GM18507 (cell line): ENCODE measurements at places on chromosomes 6 and 20.

DNA sequence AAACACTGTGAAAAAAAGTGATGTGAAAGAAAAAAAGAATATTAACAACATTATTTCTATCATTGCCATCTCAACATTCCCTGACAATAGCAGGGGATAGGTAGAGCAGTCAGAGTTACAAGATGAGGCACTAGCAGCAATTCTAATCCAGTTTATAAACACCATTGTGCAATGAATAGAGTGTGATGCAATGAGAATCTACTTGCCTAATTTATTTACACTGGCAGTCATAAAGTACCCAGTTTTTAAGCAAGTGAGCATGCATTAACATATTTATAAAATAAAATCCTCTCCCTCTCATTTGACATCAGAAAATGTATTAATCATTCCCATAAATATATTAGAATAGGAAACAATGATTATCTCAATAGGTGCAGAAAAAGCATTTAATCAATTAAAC is 2.5 kb upstream of the MANEA start:
- DNase-seq = no peak

DNA sequence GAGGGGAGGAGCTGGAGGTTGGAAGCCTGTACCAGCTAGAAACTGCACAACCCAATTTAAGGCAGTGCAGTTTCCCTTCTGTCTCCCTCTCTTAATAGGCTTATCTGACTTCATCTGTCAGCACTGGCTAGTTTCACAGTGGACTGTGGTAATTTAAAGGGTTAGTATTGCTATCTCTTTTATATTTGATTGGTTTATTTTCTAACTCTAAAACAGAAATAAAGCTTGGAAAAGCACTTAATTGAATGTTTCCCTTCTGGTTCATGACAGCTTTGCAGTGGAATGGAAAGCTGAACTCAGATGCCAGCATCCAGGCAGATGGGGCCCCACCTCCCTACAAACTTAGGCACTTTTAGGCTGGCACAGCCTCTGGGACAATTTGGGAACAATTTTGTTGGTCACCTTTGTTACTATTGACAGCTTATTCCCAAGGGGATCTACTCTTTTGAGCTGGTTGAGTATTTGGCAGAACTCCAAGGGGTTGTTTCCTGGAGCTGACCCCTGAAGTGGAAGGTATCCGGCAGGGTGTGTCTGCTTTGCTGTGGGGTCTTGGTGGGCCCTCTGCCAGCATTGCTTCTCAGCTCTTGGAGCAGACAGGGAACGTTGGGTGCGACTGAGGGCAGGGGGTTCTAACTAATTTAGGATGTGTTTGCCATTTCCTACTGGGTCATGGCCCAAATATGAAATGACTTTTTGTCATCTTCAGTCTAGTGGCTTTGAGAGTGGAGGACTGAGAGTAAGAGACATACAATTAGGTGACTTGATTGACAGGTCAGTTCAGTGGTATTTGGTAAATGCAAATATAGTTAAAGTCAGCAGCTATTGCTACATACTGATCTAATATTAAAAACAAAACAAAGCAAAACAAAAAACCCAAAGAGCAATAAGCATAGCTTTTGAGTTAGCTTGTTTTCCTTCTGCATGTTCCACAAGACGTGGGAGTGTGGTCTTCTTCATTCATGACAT is 9.3 kb downstream of the SH3BGRL2 start:
- no peak for DNase-seq

DNA sequence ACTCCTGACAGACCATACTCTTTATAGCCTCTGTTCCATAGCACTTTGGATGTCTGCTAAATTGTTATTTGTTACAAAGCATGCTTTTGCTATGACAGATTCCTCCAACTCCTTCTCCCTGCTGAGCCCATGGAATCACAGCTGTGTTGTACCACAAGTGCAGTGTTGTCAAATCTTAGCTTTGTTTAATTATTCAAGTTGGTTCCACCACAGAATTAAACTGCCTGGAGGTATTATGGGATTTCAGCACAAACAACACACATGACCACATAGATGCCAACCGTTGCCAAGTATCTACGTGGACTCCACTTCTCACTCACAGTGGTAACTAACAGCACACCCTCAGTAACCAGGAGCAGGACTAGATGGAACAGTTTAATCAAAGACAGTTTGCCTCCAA is 32.7 kb upstream of the MARCKS start:
- no peak for DNase-seq

DNA sequence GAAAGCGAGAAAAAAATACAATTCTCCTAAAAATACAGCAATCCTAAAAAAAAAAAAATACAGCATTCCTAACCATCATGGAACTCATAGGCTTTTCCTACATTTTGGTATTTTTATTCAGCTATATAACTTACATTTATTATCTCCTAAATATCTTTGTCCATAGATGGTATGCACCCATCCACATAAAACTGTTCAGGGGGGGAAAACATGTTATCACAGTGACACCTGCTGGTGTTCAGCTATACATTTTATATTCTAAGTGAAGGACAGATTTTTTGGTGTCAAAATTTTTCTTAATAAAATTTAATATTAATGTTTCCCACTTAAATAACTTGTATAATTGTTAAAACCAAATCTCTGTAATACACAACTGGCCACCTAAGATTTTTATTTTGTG is 58.0 kb downstream of the BLOC1S5 start:
- DNase-seq = peak; percentile 7

GRCh38 chr20:33830371-33830770 is 19.2 kb downstream of the CHMP4B start:
- DNase-seq = no peak

DNA sequence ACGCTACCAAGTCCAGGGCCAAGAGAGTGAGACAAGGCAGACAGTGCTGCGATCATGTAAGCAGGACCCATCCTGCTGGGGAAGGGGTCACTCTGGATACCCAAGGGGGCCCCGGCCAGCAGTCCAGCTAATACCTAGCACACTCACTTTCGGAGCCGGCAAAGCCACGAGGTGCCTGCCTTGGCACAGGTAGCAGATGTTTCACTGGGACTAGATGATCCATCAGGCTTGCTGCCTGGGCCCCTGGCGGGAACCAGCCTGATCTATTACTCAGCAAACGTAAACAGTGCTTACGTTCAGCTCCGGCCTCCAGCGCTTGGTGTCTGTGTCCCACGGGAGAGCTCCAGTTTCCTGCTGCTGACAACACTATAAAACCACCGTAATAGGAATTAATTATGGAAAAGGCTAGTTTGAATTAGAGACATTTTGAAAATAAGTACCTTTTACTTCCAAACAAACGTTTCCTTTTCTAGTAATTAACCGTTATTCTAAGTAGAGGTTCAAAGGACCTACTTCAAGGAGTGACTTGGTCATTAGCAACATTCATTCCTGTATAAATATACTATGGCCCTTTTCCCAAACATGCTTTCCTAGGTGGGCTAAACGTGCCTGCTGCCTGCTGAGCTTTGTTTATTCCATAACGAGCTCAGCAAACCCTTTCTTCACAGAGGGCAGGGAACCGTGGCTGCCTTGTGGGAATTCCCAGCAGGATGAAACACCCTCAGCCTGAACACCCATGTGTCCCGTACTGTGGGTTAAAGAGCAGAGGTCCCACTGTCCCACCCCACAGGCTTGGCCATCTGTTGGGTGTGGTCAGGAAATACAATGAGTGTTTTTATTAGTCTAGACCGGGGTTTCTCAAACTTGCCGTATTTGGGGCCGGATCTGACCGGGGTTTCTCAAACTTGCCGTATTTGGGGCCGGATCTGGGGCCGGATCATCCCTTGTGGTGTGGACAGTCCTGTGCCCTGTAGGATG is 18.4 kb downstream of the SLC22A23 start:
- no peak for DNase-seq

- no peak for DNase-seq
Measured at GRCh38 chr6:86017236-86017635, 374.6 kb upstream of the SYNCRIP start.

DNA sequence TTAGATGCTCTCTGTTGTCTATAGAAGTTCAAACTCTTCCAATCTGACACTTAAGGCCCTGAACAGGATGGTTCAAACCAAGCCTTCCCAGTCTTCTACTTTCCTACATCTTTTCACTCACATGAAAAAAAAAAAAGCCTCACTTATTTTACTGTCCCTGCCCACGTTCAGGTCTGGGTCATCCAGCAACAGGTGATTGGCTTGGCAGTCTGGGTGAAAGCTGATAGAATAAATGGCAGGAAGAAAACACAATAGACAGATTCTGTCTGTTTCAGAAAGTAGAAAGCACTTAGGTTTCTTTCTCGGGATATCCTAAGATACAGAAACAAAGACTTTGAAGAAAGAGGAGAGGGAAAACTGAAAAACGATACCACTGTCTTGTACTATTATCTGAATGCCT is 61.8 kb upstream of the HSF2 start:
- DNase-seq = no peak

GRCh38 chr20:45322952-45323383 is 14.9 kb upstream of the MATN4 start:
- DNase-seq = no peak

GRCh38 chr6:148193063-148193680 is 149.5 kb upstream of the SASH1 start:
- no peak for DNase-seq

- no peak for DNase-seq
Measured at GRCh38 chr6:37115236-37115895, 54.6 kb upstream of the PIM1 start.

DNA sequence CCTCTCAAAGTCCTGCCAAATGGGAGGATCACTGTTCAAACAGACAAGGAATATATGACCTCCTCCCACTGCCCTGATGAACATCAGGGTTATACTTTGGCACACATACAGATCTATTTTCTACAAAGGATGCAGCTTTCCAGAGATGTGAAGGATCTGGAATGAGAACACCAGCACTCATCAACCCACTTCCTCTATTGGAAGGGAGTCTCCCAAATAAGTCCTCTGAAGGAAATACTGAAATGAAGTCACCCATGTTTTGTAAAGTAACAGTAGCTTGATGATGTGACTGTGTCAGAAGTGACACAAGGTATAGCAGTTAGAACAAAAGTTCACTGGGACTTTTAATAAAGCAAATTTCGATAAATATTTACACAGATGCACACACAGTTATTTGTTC is 104.9 kb downstream of the OGFRL1 start:
- DNase-seq = no peak

- no peak for DNase-seq
Measured at GRCh38 chr20:41143354-41143753, 6.0 kb downstream of the PLCG1 start.

DNA sequence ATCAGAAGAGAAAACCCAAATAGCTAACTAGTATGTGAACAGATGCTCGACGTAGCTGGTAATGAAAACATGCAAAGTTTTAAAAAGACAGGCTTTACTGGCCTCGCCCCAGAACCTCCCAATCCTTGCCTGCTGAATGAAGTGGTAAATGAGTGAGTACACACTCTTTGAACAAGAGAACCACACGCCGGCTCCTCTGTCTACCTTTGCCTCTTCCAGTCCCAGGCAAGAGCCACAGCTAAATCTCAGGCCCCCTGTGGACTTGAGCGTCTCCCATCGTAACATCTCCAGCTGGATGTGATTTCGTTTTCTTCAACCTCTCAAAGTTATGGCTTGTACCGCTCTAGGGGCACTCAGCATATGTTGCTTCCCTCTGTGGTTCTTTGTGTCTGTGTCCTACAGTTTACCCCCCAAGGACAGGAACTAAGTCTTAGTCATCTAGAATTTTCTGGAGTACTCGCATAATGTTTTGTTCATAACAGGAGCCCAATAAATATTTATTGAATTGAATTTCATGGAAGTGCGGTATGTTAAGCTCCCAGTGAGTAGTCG is 153.2 kb upstream of the TAB2 start:
- DNase-seq = no peak

- no peak for DNase-seq
Measured at GRCh38 chr20:8986631-8987030, 82.3 kb upstream of the PLCB4 start.

GRCh38 chr20:50027611-50028105 is 44.9 kb downstream of the SNAI1 start:
- no peak for DNase-seq

DNA sequence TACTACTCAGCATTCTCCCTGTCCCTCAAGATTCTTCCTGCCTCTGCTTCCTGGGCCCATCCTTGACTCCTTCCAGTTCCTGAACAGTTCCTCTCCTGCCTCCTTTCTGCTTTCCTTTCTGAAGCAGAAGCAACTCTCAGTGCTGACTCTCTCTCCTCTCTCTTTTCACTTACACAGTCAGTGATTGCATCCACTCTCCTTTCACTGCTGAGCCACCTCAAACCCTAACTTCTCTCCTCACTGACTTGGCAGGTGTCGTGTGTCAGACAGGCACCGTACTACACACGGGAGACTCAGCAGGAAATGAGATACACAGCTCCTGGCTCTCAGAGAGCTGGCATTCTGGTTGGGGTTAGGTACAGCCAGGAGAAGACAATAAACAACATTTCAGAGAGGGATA is 5.6 kb downstream of the ABHD16A start:
- no peak for DNase-seq

GRCh38 chr20:61719691-61720347 is 345.9 kb downstream of the TAF4 start:
- DNase-seq = no peak

- DNase-seq = no peak
Measured at GRCh38 chr6:27507041-27507956, 34.4 kb upstream of the ZNF184 start.

DNA sequence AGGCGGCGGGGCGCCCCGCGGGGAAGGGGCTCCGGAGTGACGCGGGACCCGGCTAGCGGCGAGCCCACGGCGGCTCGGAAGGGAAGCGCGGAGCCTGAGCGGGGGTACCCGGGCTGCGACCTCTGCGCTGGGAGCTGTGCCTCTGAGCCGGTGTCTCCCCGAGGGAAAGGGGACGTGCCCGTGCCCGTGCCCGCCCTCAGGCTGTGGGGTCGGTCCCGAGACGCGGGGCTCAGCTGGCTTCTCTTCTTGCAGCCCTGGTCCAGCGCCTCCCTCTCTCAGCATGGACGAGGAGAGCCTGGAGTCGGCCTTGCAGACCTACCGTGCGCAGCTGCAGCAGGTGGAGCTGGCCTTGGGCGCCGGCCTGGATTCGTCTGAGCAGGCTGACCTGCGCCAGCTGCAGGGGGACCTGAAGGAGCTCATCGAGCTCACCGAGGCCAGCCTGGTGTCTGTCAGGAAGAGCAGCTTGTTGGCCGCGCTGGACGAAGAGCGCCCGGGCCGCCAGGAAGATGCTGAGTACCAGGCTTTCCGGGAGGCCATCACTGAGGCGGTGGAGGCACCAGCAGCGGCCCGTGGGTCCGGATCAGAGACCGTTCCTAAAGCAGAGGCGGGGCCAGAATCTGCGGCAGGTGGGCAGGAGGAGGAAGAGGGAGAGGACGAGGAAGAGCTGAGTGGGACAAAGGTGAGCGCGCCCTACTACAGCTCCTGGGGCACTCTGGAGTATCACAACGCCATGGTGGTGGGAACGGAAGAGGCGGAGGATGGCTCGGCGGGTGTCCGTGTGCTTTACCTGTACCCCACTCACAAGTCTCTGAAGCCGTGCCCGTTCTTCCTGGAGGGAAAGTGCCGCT is 686 bp downstream of the ZGPAT start:
- DNase-seq = no peak
